ENCODE measurements at places on chromosomes 2 and 18. TPM values are rescaled to one million over a fixed set of nuclear protein-coding genes. Genes with fewer than 3 reads are reported as not detected.

The NYAP2 gene
- total RNA-seq: 3.9 TPM

DNA sequence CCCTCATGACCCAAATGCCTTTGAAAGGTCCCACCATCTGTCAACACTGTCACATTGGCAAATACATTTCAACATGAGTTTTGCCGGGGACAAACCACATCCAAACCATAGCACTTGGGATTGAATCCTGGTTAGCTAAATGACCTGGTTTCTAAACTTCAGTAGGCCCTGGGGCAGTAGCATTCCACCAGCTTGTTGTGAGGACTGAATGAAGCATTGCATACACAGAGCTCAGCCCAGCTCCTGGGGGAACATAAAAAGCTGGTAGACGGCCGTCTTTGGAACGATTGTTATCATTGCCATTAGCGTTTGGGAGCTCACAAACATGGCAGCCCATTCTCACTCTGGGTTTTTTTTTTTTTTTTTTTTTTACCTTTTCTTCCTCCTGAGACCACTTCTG is 57.5 kb upstream of the CXCR4 start:
- H3K36me3 ChIP-seq: no peaks in the 10 kb centered on the region
- no peak for DNase-seq
- H3K4me3 ChIP-seq: no peak overlapping the region
- no peaks in the 10 kb centered on the region for H3K27me3 ChIP-seq
- no peaks in the 10 kb centered on the region for H3K4me1 ChIP-seq

DNA sequence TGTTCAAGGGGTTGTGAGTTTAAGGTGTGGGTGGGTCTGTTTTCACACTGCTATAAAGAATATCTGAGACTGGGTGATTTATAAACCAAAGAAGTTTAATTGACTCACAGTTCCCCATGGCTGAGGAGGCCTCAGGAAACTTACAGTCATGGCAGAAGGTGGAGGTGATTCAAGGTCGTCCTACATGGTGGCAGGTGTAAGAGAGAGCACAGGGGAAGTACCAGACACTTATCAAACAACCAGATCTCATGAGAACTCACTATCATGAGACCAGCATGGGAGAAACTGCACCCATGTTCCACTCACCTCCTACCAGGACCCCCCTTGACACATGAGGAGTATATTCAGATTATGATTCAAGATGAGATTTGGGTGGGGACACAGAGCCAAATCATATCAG is 38.0 kb downstream of the RHBDD1 start:
- H3K27me3 ChIP-seq: no peaks in the 10 kb centered on the region
- H3K4me3 ChIP-seq: no peak overlapping the region
- H3K36me3 ChIP-seq: no peaks in the 10 kb centered on the region
- no peaks in the 10 kb centered on the region for H3K4me1 ChIP-seq
- DNase-seq: no peak

DNA sequence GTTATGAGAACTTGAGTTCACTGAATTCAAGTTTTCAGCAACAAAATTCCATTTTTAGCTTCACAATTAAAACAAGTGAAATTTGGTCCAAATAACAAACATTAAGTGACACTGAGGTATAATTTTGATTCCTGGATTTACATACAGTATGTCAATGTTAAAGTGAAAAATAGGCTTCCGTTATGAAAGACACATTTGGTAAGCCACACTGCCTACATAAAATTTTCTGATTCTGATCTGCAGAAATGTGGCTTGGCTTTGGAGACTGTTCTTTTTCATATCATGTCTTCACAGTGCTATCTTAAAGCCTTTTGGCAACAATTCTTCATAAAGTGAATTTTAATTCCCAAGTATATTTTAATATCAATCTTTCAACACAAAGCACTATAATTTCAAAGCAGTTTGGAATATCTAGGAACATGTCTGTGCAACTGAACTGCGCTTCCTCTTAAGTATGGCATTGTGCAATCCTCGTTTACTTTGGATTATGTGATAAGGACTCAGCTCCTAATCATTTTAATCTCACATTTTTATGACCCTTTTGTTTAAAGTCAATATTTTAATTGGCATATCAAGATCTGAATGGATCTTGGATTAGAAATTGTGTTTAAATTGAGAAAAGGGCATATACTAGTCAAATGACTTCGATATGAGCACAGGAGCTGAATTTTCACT is 60.0 kb downstream of the RBMS1 start:
- no peak overlapping the region for H3K27ac ChIP-seq
- DNase-seq: no peak
- peaks cover 13% of the 10 kb centered on the region for H3K4me1 ChIP-seq
- H3K36me3 ChIP-seq: no peaks in the 10 kb centered on the region
- no peaks in the 10 kb centered on the region for H3K27me3 ChIP-seq

The ABHD1 gene
- total RNA-seq: 3.8 TPM

DNA sequence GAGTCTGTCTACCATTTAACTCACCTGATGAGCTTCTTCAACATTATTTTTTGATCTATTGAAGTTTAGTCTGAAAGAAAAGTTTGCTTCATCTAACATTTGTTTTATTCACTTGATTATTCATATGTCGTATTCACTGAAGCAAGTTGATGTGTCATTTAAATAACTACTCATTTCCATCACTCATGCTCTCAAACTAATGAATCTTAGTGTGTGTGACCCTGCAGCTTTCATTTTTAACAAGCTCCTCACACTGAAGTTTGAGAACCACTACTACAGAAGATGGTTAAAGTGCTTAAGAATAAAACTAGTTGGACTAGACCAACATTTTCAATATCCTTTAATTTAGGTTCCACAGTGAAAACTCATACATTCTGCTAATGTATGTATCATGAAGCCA is 1.8 kb upstream of the ABI2 start:
- H3K4me3 ChIP-seq: no peak overlapping the region
- H3K27ac ChIP-seq: no peak overlapping the region
- H3K4me1 ChIP-seq: peaks cover 4% of the 10 kb centered on the region
- DNase-seq: no peak
- H3K36me3 ChIP-seq: no peaks in the 10 kb centered on the region

GRCh38 chr18:21272016-21272579 is 30.1 kb downstream of the GREB1L start:
- H3K27ac ChIP-seq: no peak overlapping the region
- H3K4me1 ChIP-seq: no peaks in the 10 kb centered on the region
- H3K4me3 ChIP-seq: no peak overlapping the region

DNA sequence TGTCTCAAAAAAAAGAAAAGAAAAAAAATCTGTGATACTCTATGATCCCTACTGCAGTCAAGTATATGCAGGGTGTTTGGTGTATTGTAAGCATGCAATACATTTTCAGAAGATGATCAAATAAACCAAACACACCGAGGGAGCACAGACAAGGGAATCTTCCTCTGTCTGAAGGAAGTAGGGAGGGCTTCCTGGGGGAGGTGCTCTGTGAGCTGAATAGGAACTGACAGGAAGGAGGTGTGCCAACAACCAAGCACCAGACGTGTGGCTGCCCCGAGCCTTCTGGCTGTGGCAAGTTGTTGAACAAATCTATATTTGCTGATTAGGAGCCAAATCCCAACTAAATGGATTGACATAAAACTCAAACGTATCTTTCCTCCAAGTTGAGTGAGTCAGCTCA is 14.6 kb downstream of the THNSL2 start:
- peaks cover 56% of the 10 kb centered on the region for H3K36me3 ChIP-seq
- H3K27me3 ChIP-seq: no peaks in the 10 kb centered on the region
- no peak overlapping the region for H3K27ac ChIP-seq
- no peak overlapping the region for H3K4me3 ChIP-seq

GRCh38 chr2:149180226-149180875 is 141.9 kb downstream of the LYPD6B start:
- no peak overlapping the region for H3K4me3 ChIP-seq
- H3K27ac ChIP-seq: no peak overlapping the region
- no peaks in the 10 kb centered on the region for H3K27me3 ChIP-seq
- H3K4me1 ChIP-seq: no peaks in the 10 kb centered on the region

DNA sequence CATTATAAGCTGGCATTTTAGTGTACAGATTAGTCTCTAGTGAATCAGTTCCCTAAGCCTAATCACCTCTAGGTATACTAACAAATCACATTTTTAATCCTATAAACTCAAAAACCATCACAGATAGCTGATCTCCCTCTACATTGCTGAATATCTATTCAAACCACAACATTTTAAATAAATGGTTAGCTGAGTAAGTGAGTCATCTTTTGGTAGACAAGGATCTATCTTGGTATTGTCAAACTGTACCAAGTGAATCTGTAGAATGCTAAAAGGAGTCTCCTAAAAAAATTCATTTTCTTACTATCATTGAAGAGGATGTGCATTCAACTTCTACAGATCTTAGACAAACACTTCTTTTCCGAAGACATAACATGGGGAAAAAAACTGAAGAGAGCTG is 40.7 kb downstream of the INO80D start:
- H3K27ac ChIP-seq: no peak overlapping the region
- no peaks in the 10 kb centered on the region for H3K36me3 ChIP-seq
- no peak for DNase-seq
- no peaks in the 10 kb centered on the region for H3K27me3 ChIP-seq

The WDR35 gene
- total RNA-seq: 6.1 TPM

The KLHL14 gene
- not detected for total RNA-seq

DNA sequence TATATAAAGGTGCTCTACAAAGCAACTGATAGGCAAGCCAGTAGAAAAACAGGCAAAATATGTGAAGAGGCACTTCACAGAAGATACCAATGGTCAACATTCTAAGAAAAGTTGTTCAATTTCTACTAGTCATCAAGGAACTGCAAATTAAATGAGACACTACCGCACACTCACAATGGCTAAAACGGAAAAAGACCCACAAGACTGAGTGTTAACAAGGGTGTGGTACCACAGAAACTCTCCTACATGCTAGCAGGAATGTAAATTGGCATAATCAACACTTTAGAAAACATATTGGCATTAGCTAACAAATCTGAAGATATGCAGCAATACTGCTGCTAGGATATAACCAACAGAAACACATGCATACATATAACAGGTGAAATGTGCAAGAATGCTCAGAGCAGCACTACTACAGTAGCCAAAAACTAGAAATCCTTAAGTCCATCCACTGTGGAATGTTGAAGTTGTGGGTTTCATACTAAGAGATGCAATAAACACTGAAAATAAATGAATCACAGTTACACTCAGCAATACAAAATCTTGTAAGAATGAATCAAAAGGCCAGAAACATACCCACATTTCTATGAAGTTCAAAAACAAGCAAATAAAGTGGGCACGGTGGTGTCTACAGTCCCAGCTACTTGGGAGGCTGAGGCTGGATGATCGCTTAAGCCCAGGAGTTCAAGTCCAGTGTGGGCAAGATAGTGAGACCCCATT is 9.2 kb downstream of the RNU4ATAC start:
- H3K27me3 ChIP-seq: no peaks in the 10 kb centered on the region
- no peaks in the 10 kb centered on the region for H3K36me3 ChIP-seq
- DNase-seq: no peak
- peaks cover 58% of the 10 kb centered on the region for H3K4me1 ChIP-seq
- H3K4me3 ChIP-seq: peak overlapping the region; percentile 0

GRCh38 chr2:13504808-13505207 is 788.1 kb downstream of the TRIB2 start:
- DNase-seq: no peak
- H3K27me3 ChIP-seq: no peaks in the 10 kb centered on the region
- no peak overlapping the region for H3K4me3 ChIP-seq
- H3K36me3 ChIP-seq: no peaks in the 10 kb centered on the region
- no peaks in the 10 kb centered on the region for H3K4me1 ChIP-seq

Data from psoas muscle (tissue), 8 donors.